Suppressor macrophage treated with lipopolysaccharide for 4 hours (primary cell): ENCODE measurements at places on chromosomes 13 and 19.
A peak's percentile ranks its signal among the peaks of the same experiment; 100 is the strongest.

GRCh38 chr19:48186541-48186991, 16.1 kb downstream of the ZSWIM9 start:
- no peak for DNase-seq

DNA sequence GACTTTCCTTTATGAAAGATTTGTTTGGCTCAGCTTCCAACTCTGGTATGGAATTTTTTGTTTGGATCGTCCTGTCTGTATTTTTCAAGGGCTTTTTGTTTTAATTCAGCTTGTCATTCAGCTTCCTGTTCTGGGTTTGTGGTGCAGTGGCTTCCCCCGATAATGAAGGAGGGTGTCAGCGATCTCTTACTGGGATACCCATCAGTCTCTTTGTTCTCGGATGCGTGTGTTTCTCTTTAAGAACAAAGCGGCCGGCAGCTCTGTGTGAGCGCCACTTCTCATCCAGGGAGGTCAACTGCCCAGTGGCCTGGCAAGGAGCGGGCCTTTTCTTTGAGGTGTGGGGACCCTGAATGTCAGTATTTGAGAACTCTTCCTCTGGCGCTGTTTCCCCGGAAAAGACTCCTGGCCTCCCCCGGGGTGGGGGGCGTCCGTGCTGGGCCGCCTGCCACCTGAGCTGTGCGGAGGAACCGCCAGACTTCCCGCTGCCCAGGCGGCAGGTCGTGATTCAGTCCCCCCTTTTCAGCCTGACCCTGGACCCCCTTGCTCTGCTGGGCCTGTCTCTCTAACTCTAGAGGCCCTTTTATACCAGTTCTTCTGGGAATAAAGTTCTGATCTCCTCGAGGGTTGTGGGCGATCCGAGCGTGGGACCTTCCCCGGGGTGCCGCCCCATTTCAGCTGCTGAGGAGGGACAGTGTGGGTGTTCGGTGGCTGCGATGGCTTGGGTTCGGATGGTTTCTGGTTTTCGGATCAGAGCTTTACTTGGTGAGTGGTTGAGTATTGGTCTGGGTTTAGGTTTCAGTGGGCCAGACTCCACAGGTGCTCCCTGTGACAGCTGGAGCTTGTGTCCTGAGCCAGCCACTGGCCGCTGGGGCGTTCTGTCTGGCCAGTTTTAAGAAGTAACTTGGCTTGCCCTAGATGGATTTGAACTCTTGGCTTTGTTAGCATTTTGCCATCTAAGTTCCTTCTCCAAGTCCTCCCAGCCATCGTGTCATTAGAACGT, 3.4 kb downstream of the SF3A2 start:
- peak; percentile 51 for DNase-seq

GRCh38 chr13:49225223-49226042, 5.3 kb downstream of the MLNR start:
- peak; percentile 45 for DNase-seq

GRCh38 chr19:40539070-40539469, 37.6 kb upstream of the SHKBP1 start:
- DNase-seq = no peak

DNA sequence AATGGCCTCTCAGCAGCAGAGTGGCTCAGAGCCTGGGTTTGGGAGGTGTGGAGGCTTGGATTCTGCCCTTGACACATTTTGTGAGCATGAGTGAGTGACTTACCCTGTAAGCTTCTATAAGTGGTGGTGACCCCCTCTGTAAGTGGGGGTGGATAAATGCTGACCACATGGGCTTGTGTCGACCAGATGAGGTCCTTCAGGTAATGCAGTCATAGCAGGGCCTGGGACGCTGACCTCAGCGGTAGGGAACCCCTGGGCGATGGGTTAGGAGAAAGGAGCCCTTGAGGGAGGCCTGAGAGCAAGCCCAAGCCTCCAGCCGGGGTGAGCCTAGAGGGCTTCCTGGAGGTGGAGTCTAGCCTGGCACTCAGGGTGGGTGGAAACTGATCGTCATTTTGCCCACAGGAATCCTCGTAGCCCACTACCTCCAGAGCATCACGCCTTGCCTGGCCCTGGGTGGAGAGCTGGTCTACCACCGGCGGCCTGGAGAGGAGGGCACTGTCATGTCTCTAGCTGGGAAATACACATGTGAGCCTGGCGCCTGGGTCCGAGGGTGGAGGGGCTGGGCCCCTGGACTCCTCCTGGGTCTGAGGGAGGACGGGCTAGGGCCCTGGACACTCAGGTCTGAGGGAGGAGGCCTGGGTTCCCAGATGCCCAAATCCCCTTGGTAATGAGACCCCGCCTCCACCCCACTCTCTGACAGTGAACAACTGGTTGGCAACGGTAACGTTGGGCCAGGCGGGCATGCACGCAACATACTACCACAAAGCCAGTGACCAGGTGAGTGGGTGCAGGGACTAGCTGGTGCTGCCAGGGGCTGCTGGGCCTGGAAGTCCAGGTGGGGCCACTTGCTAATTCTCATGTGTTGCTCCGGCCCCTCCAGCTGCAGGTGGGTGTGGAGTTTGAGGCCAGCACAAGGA, 5.0 kb upstream of the APOE start:
- no peak for DNase-seq
